HT1080 (cell line): ENCODE measurements at places on chromosomes 2 and 18.

GRCh38 chr18:26406854-26407517, 141.4 kb downstream of the KCTD1 start:
- DNase-seq, result no peak

GRCh38 chr18:58223717-58224424, 179.8 kb downstream of the NEDD4L start:
- DNase-seq, result peak; percentile 92

DNA sequence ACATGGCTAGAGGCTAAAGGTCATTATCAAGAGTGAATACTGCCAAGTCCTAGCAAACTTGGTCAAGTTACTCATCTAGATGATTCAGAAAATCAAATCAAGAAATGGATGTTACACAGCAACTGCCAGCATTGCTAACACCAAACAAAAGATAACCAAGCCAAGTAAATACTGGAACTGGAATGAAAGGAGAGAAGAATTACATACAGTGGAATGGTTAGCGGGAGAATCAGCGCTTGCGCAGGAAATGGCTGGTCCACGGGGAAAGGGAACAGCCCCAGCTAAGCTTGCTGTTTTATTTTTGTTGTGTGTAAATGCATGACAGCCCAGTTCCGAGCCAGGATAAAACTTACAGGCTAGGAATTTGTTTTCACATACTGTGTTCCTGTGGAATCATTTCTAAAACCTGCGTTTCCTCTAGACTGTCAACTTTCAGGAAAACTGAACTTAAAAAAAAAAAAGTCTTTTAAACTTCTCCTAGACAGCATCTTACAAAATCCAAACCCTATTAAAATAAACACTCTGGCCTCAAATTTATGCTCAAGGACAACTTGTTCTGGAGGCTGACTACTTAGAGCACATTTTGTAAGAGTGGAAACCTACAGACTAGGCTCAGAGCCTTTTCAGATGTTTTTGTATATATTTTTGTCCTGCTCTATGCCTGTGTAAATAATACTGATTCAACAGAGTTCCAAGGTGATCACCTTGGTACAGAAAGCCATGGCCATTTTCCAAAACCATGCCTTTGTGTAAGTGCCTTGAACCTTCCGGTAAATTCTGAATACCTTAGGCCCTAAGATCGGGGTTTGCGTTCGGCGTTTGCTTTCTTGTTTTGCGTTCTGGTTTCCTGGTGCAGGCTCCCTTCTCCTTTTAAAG, 30.7 kb upstream of the TXNDC2 start:
- no peak for DNase-seq

- DNase-seq, result no peak
Measured at GRCh38 chr2:241639385-241639784, 1.9 kb downstream of the ATG4B start.

- no peak for DNase-seq
Measured at GRCh38 chr2:3952866-3953516, 249.6 kb downstream of the DCDC2C start.

GRCh38 chr2:16046649-16047048, 106.3 kb downstream of the MYCN start:
- DNase-seq, result no peak

DNA sequence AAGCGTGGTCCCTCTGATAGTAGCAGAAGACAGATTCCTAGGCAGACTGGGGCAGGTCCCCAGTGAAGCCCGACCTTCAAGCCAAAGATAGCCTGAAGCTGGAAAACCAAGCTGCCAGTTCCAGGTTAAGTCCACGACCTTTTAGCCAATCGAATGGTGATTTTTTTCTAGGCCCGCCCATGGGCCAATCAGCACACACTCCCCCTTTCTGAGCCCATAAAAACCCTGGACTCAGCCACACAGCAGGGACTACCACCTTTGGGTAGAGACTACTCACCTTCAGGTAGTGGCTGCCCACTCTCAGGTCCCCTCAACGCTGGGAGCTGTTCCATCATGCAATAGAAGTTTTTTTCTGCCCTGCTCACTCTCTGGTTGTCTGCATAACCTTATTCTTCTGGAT, 14.5 kb upstream of the ADI1 start:
- DNase-seq, result no peak

DNA sequence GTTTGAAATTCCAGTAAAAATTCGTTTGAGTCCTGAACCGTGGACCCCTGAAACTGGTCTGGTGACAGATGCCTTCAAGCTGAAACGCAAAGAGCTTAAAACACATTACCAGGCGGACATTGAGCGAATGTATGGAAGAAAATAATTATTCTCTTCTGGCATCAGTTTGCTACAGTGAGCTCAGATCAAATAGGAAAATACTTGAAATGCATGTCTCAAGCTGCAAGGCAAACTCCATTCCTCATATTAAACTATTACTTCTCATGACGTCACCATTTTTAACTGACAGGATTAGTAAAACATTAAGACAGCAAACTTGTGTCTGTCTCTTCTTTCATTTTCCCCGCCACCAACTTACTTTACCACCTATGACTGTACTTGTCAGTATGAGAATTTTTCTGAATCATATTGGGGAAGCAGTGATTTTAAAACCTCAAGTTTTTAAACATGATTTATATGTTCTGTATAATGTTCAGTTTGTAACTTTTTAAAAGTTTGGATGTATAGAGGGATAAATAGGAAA, 80.7 kb downstream of the ACSL3 start:
- no peak for DNase-seq

GRCh38 chr2:39519886-39520285, 82.8 kb upstream of the MAP4K3 start:
- DNase-seq, result no peak

- DNase-seq, result peak; percentile 46
Measured at GRCh38 chr2:21422050-21422449, 298.3 kb downstream of the TDRD15 start.

DNA sequence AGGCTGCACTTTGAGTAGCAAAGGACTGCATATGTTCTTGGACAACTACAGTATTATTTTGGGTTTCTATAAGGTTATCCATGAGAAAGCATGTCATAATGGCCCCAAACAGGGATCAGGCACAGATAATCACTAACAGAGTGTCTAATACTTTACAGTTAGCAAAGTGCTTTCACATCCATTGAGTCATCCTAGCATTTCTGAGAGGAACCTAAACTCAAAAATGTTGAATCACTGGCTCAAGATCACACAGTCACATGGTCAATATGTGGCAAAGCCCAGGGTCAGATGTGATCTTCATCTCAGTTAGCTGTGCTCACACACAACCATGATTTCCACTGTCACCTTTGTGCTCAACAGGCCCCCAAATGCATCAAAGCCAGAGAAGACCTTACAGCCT, 156.1 kb upstream of the VRK2 start:
- peak; percentile 37 for DNase-seq

DNA sequence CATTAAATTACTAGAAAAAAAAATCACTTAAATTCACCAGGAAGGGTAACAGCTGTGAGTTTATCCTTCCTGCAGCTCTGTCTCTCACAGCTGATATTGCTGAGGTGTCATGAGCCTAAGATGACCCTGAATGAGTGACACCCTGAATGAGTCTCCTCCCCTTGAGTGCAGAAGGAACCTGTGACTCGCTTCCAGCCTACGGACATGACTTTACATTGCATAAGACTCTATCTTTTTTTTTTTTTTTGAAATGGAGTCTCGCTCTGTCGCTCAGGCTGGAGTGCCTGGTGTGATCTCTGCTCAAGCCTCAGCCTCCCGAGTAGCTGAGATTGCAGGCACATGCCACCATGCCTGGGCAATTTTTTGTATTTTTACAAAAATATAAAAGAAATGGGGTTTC, 14.1 kb downstream of the MRO start:
- DNase-seq, result peak; percentile 14

DNA sequence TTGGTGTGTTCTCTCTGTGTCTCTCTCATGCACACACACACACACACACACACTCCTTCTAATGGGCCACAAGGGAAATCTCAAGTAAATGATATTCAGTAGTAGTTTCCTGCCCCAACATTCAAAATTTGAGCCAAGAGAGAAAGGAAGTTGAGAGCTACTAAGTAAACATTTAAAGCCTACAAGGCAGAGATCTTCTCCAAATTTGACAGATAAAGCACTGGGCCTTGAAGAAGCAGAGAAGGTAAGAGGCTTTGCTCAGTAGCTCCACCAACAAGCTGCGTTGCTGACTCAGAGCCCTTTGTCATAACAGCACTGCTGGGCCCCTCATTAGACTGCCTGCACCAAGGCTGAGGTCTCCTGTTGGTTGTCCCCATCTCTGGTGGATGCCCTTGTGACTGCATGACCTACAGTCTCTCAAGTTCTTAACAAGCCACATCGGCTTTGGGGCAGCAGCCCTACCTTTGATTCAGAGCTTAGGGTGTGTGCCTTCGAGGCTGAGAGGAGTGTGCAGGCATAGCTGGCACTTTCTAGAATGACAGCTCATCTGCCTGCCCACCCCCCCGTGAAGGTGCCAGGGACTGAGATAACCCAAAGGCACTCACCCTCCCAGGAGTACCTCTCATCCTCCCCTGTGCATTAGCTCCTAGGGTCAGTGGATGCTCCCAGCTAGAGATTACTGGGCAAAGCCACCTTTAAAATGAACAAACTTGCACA, 32.3 kb upstream of the NEB start:
- DNase-seq, result peak; percentile 15

- no peak for DNase-seq
Measured at GRCh38 chr18:79942786-79943607, 8.5 kb downstream of the SLC66A2 start.
